ENCODE measurements at places on chromosomes 1 and 21.
A peak's percentile ranks its signal among the peaks of the same experiment; 100 is the strongest.

DNA sequence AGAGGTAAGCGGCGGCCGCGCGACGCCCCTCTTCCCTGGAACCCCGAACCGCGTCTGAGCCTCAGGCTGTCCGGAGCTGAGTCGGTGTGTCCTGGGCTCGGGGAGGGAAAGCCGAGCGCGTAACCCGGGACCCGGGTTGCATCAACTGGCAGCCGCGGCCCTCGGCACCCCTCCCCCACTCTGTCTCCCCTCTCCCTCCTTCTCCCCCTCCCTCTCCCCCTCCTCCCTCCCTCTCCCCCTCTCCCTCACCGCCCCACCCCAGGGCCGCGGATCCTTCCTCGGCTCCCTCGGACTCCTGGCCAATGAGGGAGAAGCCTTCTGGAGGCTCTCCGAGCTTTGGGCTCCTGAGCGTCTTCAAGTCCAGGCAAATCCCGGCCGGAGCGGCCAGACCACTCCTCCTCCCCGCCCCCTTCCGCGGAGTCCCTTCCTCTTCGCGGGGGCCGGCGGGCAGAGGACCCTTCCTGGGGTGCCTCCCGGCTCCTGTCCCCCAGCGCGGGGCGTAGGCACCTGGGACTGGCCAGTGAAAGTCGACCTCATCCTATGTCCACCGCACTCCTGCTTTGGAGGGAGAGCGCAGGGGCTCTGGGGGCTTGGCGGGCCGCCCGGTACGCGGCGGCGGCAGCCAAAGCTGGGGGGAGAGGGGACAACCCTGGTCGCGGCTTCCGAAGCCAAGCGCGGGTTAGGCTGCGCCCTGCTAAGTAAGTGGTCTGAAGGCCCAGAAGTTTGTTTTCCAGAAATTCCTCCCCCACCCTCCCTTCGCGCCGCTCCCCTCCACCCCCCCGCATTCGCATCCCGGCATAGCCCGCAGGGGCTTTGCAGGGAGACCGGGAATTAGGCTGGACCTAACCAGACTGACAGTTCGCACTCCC is 850 bp downstream of the SESN2 start:
- peak; percentile 92 for DNase-seq

GRCh38 chr1:11535316-11535715 is 56.4 kb downstream of the DISP3 start:
- no peak for DNase-seq

- DNase-seq = no peak
Measured at GRCh38 chr1:114130846-114131525, 22.7 kb downstream of the SYT6 start.

GRCh38 chr1:226989085-226989920 is 49.2 kb downstream of the COQ8A start:
- no peak for DNase-seq

- DNase-seq = peak; percentile 36
Measured at GRCh38 chr1:84298684-84299535, 2.6 kb upstream of the SAMD13 start.

DNA sequence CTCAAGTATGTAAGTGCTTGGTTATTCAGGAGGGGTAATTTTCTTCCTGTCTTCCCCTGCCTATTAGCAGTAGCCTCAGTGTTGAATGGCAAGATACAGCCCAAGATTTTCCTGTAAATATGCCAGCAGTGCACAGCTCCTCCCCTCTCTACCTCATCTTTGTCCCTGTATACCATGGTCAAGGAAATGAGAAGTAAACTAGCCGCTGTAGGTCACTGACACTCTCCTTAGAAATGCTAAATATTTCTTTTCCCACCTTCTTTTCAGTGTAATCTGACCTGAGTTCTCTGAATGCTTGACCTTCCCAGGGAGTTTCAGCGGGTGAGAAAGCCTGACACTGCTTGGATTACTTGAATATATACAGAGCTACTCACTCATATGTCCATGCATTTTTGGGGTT is 84.1 kb upstream of the ZNF326 start:
- DNase-seq = no peak

Measured in left lung (tissue), 14 donors.